ENCODE measurements at places on chromosomes 7 and 10.

- no peaks in the 10 kb centered on the region for H3K4me1 ChIP-seq
- no peak overlapping the region for H3K27ac ChIP-seq
- H3K27me3 ChIP-seq: no peaks in the 10 kb centered on the region
- H3K36me3 ChIP-seq: no peaks in the 10 kb centered on the region
- no peak for DNase-seq
Observed at GRCh38 chr10:78780551-78780961, 288.2 kb upstream of the ZMIZ1 start.

DNA sequence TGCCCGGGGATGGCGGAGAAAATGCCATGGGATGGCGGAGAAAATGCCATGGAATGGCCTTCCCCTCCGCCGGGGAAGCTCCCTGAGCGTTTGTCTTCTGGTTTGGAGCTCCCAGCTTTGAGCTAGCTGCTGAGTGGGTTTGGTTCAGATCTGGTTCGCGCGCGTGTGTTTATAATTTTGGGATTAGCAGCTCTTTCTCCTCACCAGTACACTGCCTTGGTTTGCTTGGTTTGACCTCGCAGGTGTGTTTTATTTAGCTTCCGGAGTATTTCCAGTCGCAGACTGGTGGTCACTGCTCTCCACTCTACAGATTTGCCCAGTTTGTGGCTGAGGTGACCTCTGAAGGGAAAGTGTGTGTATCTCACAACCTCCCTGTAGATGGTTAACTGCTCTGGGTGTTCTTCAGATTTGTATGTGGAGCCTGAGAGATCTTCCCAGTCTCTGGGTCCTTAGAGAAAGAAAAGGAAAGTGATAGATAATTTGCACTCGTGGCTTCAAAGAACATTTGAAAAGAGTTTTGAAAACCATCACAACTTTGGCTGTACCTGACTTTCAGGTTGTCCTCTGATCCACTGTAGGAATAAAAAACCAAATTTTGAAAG, 597 bp downstream of the ZNF277 start:
- H3K4me1 ChIP-seq: no peaks in the 10 kb centered on the region
- H3K4me3 ChIP-seq: peak overlapping the region; percentile 99
- no peak for DNase-seq

GRCh38 chr7:136050462-136050847, 73.3 kb upstream of the MTPN start:
- H3K27me3 ChIP-seq: no peaks in the 10 kb centered on the region
- no peak overlapping the region for H3K4me3 ChIP-seq
- no peaks in the 10 kb centered on the region for H3K4me1 ChIP-seq

DNA sequence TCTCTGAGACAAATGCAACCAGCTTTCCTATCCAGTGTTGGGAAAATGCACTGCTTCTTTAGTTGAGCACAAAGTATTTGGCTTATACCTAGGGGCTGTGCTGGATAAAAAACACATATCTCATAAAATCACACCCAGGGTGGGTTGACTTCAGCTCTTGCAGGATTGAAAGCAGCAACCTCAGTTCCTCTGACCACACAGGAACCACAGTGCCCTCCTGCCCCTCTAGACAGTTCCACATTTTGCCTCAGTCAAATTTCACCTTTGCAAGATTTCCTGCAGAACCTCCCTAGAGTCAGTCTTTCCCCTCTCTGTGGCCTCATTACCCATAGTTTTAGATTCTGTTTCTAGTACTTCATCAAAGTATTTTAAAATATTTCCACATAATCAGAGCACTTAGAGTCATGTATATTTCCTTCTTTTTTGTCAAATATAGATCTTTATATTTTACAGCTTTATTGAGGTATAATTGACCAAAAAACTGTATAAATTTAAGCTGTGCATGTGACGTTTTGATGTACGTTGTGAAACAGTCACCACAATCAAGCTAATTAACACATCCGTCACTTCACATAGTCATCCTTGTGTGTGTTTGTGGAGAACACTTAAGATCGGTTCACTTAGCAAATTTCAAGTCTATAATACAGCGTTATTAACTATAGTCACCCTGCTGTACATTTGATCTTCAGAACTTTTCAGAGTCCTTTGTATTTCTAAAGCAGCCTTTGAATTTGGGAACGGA, 37.0 kb upstream of the EGR2 start:
- no peaks in the 10 kb centered on the region for H3K4me1 ChIP-seq
- no peak for DNase-seq
- H3K4me3 ChIP-seq: no peak overlapping the region

GRCh38 chr10:2543974-2544373, 523.4 kb upstream of the PFKP start:
- H3K27me3 ChIP-seq: no peaks in the 10 kb centered on the region
- H3K4me1 ChIP-seq: no peaks in the 10 kb centered on the region
- H3K36me3 ChIP-seq: no peaks in the 10 kb centered on the region

- H3K27ac ChIP-seq: no peak overlapping the region
- DNase-seq: no peak
- no peaks in the 10 kb centered on the region for H3K27me3 ChIP-seq
- H3K4me3 ChIP-seq: no peak overlapping the region
- no peaks in the 10 kb centered on the region for H3K4me1 ChIP-seq
Observed at GRCh38 chr10:130707389-130707979, 571.3 kb downstream of the GLRX3 start.

- no peaks in the 10 kb centered on the region for H3K36me3 ChIP-seq
- no peak overlapping the region for H3K27ac ChIP-seq
- H3K27me3 ChIP-seq: no peaks in the 10 kb centered on the region
- H3K4me3 ChIP-seq: no peak overlapping the region
- no peak for DNase-seq
Observed at GRCh38 chr7:73870041-73870492, 9.1 kb downstream of the TMEM270 start.

GRCh38 chr10:78000956-78001472, 28.3 kb downstream of the POLR3A start:
- H3K36me3 ChIP-seq: peaks cover 33% of the 10 kb centered on the region
- H3K4me3 ChIP-seq: no peak overlapping the region
- no peaks in the 10 kb centered on the region for H3K4me1 ChIP-seq

DNA sequence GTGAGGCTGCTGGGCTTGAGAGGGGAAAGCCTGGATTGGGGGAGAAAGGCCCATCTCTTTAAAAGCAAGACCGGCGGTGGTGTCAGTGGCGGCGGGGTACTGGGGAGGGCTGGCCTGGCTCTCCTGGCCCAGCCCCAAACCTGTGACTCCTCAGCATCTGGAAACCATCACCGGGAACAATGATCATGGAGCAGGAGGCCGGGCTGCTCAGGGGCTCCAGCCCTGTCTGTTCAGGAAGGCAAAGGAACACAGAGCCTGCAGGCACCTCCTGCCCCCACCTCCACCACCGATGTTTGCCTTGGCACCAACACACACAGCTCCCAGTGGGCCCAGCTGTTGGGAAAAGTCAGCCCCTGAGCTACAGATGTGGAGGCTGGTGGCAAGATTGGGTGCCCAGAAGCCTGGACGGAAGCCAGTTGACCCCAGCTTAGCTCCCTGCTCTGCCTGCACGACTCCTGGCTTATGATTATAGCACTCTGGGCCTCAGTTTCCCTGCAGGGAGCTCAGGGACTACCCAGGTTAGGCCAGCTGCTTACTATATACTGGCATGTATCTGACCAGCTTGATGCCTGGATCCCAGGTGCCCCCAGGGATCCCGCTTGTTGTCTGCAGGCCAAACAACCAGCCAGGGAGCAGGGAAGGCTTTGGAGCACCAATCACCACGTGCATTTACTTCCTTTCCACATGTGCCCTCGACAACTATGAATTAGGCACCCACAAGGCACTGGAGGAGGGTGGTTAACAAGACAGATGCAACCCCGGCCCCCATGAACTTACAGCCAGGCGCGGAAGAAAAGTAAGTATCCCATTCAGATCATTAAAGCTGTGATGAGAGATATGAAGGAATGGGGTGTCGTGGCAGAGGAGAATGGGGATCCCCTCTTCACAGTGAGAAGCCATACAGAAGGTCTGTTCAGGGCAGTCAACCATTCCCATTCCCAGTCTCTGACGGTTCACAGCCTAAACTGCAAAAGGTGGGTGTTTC, 37.3 kb downstream of the ZCCHC24 start:
- H3K4me1 ChIP-seq: peaks cover 11% of the 10 kb centered on the region
- no peak overlapping the region for H3K4me3 ChIP-seq

- H3K27me3 ChIP-seq: no peaks in the 10 kb centered on the region
- no peak overlapping the region for H3K4me3 ChIP-seq
- no peak overlapping the region for H3K27ac ChIP-seq
- DNase-seq: no peak
- H3K36me3 ChIP-seq: no peaks in the 10 kb centered on the region
Observed at GRCh38 chr7:132907380-132907940, 174.4 kb downstream of the CHCHD3 start.

DNA sequence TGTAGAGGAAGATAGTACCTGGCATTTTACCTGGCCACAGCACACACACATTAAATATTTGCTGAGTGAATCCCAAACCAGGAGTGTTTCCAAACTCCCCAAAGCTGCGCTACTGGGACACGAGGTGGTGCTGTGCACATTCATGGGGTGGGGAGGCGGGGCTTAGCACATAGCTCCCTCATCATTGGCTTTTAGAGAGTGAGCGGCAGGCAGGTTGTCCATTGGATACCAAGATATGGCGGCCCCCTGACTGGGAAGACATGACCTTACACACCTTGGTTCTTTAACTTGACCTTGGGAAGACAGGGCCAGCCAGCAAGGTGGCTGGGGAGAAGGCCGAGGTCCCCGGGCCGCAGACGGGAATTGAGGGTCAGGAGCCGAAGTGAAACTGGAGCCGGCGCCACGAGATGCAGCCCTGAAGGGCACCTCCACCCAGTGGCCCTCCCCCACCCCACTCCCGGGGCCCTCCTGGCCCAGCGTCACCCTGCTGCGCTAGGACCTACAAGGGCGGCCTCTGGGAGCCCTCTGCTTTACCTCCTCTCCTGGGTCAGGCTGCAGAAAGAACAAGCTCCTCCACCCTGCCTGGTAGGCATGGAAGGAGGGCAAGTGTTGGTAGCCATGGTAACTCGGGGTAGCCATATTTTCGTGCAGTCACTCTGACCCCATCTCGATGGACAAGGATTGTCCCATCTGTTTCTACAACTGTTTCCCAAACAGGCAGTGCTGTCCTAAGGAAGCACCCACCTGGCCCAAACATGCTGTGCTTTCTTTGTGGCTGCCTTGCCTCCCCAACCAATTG, 24.0 kb downstream of the TMEM176A start:
- no peaks in the 10 kb centered on the region for H3K27me3 ChIP-seq
- no peaks in the 10 kb centered on the region for H3K36me3 ChIP-seq
- no peak overlapping the region for H3K4me3 ChIP-seq
- 0 out of 2 replicates have a peak, but pooled peaks cover 4% of the 10 kb centered on the region for H3K4me1 ChIP-seq
- DNase-seq: no peak

- no peaks in the 10 kb centered on the region for H3K4me1 ChIP-seq
- no peaks in the 10 kb centered on the region for H3K36me3 ChIP-seq
- H3K4me3 ChIP-seq: no peak overlapping the region
- no peak overlapping the region for H3K27ac ChIP-seq
- H3K27me3 ChIP-seq: no peaks in the 10 kb centered on the region
Observed at GRCh38 chr10:20276127-20276979, 460.1 kb downstream of the PLXDC2 start.

DNA sequence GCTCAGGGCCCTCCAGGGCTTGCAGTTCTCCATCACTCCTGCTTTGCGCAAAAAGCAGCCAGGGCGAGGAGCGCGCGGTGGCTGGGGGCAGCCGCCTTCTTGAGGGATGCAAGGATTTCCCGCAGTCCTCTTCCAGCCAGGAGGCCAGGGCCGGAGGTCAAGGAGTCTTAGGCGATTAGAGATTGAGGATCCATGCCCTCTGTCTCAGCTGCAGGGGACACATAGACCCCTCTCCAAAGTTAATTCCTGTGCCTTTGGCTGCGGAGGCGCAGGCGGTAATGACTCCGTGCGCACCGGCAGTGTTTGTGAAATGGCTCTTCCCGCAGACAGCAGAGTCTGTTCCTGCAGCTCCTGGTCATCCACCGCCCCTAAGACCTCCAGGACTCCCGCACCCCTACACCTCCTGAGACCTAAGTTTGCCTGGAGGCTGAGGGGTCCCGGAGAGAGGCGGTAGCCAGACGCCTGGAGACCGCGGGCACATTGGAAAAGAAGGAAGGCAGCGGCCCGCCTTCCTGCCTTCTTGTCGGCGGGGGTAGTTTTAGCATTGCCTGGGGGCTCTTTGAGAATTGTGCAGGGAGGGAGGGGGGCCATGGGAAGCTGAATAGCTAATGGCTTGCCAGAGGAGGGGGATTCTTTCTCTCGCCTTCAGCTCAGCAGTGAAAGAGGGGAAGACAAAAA, 3.3 kb upstream of the NEUROG3 start:
- peaks cover 93% of the 10 kb centered on the region for H3K27me3 ChIP-seq
- no peaks in the 10 kb centered on the region for H3K36me3 ChIP-seq

DNA sequence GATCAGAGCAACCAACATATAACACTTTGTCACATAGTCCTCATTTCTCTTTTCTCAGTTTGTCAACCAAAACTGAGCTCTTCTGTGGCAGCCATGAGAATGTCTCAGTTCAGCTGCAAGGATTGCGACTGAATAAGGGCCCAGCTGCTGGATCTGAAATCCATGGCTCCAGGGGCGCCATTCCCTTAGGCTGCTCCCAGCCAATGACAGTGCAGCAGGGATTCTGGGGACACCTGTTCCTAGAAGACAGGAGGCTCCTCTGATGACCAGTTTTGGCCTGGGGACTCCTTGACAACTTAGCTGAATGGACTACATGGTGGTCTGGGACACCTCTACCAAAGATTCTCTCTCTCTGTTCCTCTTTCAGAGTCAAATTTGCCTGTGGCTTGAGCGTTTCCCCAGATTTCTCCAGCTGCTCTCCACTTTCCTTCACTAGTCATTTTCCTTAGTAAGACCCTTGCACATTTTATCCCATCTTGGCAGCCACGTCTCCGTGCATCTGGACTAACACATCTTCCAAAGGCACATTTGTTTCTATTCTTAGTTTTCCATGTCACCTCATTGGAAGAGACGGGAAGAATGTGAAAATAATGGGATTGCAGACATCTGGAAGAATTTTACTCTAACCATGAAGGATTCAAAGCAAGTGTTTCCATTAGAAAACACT, 28.1 kb upstream of the KIF5B start:
- H3K36me3 ChIP-seq: no peaks in the 10 kb centered on the region
- no peaks in the 10 kb centered on the region for H3K27me3 ChIP-seq
- no peak for DNase-seq
- H3K4me1 ChIP-seq: no peaks in the 10 kb centered on the region

DNA sequence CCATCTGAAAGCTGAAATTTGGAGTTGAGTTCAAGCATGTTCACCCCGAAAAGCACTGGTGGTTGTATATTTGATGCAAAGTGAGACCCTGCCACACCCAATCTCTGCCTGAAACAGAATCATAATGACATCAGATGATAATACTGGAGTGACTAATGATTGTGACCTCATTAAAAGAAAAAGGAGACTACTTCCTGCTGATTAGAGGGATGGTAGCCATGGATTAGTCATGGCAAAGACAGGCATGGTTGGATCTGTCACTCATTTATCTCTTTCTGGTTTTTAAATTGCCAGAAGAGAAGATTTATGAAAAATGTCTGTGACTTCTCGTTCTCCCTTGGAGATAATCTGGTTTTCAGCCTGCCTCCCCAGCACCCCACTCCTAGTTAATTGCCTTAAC, 101.2 kb downstream of the BAMBI start:
- H3K4me3 ChIP-seq: no peak overlapping the region
- no peaks in the 10 kb centered on the region for H3K36me3 ChIP-seq
- H3K27ac ChIP-seq: no peak overlapping the region
- H3K27me3 ChIP-seq: no peaks in the 10 kb centered on the region
- no peak for DNase-seq
- H3K4me1 ChIP-seq: no peaks in the 10 kb centered on the region
